Hematopoietic multipotent progenitor cell treated with erythropoietin and hydrocortisone succinate and interleukin-3 and kit ligand, for 6 days (in vitro differentiated cells): ENCODE measurements at places on chromosomes 16 and 17.

DNA sequence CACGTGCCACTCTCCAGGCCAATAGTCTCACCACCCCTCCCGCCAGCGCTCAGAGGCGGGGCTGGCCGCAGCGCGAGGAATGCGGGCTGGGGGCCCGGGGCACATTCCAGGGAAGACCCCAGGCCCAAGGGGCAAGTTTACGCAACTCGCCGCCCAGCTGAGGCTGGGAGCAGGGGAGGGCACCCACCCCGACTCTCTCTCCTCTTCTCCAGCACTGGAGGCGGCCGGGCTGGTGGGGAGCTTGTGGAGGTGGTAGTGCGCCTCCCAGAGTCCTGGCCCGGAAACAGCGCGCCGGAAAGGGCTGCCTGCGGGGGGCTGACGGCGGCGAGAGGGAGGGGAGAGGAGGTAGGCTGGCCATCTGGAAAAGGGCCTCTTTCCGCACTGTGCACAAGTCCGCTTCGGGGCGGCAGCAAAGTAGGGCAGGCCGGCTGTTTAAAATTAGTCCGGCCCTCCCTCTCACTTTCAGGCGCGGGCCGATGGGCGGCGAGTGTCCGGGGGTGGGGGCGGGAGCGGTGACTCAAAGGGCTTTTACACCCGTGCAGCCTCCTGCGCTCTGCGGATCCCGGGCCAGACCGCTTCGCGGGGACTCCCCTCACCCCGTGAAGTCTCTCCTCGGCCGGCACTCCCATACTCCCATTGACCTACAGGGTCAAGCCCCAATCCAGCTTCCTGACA lies 1.1 kb downstream of the FHOD1 start:
- DNase-seq = peak; percentile 83

DNA sequence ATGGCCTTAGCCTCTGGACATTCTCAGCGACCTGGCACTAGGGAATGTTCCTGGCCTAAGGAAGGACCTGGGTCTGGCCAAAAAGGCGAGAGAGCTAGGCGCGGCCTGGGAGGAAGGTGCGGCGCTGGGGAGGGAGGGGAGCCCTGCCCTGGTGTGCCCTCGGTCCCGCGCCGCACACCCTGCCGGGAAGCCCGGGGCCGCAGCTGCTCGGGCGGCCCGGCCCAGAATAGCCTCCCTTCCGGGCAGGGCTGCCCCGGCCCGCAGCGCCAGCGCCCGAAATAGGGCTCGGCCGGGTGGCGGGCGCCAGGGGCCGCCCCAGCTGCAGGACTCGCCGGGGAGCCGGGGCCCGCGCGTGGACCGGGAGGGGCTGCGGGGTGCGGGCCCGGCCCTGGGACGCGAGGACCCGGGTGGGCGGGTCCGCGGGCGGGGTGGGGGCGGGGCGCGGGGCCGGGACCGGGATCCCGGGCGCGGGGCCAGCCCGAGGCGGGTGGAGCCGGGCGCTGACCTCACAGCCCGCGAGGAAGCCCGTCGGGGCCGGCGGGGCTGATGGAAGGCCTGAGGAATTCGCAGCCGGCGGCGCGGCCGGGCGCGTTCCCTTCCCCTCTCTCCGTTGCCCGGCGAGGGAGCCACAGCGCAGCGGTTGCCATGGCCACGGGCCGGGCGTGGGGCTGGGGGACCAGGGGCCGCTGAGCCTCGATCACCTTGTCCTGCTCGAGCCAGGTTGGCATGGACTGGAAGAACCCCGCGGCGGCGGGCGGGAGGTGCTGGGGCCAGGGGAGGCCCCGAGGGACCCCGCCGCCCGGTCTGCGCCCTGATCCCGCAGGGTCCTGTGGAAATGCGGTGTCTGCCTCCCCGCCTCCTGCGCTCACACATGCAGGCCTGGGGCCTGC lies 18.1 kb downstream of the SOCS3 start:
- no peak for DNase-seq

DNA sequence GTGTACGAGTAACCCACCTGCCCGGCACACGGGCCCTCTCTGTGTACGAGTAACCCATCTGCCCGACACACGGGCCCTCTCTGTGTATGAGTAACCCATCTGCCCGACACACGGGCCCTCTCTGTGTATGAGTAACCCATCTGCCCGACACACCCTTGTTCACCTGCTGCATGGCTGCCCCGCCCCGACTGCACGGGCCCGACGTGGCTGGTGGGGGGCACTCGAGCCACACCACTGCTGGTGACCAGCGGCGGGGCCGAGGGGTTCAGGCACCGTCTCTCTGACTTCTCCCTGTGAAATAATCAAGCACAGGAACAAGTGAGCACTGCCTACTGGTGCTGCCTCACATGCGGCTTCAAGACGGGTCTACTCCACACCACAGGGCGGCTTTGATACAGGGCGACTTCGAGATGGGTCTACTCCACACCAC lies 22.1 kb downstream of the MAP1LC3B start:
- no peak for DNase-seq

GRCh38 chr17:39938140-39938869 lies 10.8 kb downstream of the LRRC3C start:
- DNase-seq = no peak

DNA sequence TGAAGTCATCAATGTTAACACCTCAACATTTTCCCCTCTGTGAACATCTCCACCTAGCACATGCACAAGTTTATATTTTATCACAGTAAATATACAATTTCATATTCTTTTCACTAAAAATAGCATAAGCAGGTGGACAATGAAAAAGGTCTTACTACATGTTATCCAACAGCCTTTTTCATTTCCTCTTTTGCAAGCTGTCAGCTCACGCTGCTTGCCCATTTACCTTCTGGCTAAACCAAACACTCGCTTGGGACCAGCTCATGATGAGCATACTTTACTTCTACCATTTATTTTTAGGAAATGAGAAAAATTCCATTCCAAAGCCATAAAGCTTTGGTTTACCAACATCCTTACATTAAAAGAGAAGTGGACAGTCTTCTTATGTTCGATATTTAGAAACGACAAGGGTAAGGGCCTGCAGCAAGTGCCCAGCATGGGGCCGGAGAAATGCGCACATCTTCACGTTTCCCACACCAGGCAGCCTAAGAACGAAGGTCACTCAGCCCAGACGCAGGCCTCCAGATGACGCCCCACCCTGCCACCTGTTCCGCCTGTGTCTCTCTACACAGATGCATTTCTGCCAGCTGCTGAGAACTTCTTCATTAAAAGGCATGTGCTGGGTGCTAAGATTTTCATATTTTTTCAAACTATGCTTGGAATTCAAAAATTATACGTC lies 13.9 kb downstream of the SNN start:
- DNase-seq = no peak

DNA sequence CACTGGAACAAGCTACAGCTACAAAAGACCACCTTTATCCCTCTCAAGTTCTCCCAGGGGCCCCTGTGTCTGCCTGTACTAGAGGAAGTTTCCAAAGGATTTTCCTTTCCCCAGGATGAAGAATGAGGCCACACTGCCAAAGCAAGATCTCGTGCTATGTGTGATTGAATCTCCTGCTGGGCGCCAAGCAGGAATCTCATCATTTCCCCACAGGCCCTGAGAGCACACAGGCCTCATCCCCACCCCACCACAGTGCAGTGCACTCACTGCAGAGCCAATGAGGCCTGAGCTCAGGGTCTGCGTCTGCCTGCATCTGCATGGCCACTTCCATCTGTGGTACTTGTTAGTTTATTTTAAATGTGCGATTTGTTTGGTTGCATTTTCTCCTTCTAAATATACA lies 387.4 kb upstream of the ASIC2 start:
- DNase-seq = no peak

- no peak for DNase-seq
These were observed 427 bp downstream of the PPP1R1B start for GRCh38 chr17:39627047-39627711.

- no peak for DNase-seq
These were observed 29.9 kb downstream of the TRAF4 start for GRCh38 chr17:28773736-28774135.
